ENCODE measurements at places on chromosomes 11 and 22. TPM values are rescaled to one million over a fixed set of nuclear protein-coding genes. Genes with fewer than 3 reads are reported as not detected.

The CHEK2 gene
- 15.4 TPM for total RNA-seq

The RFPL1 gene
- total RNA-seq: not detected

The GGTLC2 gene
- total RNA-seq: not detected

GRCh38 chr22:17957204-17957603, 67.2 kb downstream of the MICAL3 start:
- DNase-seq: no peak

- DNase-seq: no peak
These were observed 26.5 kb downstream of the DAGLA start for GRCh38 chr11:61706452-61707400.

DNA sequence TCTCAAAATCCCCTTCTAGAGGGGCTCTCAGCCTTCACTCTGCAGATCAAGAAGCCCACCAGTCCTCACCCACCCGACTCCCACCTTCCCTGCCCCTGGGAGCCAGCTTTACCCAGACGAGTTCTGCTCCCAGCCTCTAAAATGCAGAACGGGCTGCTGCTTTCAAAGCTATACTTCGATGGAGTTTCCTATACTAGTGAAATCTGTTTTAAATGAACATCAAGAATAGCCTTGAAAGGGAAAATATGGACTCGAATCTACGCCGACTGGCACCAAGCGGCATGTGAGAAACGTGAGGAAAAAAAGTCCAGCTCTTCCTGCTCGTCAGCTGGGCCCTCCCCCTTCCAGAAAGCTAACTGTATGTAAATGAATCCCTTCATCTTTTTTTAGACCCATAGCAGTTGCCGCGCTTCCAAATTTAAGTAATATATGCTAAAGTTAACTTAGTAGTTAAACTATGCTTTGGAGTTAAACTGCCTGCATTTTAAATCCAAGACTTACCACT, 211.7 kb downstream of the NTM start:
- DNase-seq: no peak

DNA sequence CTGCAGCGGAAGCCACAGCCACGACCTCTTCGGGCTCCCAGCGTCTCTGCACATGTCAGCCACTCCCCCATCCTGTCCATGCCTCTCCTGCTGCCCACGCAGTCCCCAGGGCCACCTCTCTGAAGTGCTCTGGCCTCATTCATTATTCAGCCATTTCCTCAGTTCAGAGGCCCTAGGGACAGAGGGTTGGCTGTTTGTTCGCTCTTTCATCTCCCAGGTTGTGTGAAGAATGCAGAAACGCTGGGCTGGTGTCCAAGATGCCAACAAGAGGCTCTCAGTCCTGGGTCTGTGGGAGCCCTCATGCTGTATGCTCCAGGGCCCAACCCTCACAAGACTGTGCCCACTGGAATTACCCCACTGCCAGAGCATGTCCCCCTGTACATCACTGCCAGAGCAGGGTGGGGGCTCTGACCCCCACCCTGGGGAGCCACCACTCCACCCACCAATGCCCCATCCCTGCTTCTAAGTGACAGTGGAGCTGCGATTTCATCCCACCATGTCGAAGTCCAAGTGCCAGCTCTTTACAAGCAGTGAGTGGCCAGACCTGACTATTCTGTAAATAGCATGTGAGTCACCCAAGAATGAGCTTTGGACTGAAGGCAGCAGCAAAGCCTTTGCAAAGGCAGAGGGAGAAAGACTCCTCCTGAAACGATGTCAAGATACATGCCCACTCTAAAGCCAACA, 209.6 kb downstream of the BUD13 start:
- DNase-seq: no peak

GRCh38 chr11:47732271-47732670, 17.1 kb upstream of the AGBL2 start:
- DNase-seq: no peak

- DNase-seq: no peak
These were observed 50.0 kb upstream of the CHST1 start for GRCh38 chr11:45715418-45715817.

- no peak for DNase-seq
These were observed 20.6 kb upstream of the TMEM45B start for GRCh38 chr11:129795089-129795488.

DNA sequence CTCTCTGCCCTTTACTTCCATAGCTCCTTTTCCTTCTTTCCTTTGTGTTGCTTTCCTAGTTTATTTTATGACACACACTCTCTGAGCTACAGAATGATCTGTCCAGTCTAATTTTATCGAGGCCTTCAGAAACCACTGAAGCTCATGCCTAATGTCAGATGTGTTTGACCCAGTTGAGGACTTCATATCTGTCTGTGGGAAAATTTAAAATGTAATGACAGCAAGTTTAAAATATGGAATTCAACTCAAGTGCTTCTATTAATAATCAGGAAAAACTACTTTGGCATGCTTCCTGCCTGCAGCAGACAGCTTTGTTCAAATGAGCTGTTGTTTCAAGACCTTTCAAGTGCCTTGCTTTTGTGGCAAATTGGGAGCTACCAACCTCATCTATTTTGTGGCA, 261.8 kb upstream of the MTNR1B start:
- no peak for DNase-seq

DNA sequence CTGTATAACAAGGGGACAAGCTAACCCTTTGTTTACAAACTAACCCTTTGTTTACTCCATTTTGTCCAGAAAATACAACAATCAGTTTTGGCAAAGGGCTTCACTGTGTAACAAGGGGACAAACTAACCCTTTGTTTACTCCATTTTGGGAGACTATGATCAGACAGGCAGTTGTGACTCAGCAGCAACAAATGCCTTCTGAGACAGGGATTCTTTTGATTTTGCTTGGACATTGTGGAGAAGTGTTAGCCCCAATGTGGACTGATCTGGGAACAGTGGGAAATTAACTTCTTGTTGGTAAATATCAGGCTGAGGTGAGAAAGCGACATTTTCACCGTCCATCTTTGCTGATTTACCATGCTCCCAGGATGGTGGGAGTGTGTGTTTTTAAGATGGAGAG, 983 bp downstream of the EHF start:
- no peak for DNase-seq
